C1 segment of cervical spinal cord (tissue), 14 donors: ENCODE measurements at places on chromosomes 4 and X.

DNA sequence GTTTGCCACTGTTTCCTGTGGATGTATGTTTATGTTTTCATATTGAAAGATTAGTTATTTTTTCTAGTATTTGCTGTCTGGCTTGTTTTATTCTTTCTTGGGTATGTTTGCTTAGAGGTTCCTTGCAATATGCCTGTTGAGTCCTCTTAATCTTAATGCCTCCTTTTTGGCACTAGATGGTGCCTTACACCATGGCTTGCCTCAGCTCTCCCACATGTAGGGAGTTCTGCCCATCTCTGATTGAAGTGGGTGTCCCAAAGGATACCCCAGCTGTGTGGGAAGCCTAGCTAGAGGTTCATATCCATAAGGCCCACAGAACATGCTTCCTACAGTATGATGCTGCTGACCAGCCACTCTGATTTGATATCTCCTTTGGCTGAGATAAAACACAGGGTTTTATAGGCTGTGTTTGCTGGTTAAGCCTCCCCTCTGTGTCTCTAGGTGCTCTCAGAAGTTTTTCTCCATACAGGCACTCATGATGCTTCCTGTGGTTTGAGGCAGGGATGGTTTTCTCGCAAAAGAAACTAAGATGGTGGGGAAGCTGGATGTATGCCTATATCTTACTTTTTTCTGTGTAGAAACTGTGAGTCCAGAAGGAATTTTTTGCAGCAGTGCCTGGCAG, 162.4 kb downstream of the ASB9 start:
- DNase-seq: no peak

DNA sequence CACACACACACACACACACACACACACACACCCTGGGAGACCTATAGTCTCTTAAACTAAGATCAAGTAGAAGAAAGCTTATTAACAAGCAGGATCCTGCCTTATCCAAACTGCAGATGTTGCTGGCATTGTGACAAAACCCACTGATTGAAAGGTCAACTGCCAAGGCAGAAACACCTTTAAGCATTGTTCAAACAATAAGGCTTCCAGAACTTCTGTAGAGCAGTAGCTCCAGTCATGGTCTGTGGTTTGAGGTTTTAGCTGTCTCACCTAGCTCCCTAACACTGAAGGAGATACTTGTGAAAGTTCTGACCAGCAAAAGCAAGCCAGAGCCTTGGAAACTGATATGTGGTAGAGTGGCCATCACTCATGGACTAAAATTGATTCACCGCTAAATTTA, 59.8 kb downstream of the PTCHD1 start:
- no peak for DNase-seq

DNA sequence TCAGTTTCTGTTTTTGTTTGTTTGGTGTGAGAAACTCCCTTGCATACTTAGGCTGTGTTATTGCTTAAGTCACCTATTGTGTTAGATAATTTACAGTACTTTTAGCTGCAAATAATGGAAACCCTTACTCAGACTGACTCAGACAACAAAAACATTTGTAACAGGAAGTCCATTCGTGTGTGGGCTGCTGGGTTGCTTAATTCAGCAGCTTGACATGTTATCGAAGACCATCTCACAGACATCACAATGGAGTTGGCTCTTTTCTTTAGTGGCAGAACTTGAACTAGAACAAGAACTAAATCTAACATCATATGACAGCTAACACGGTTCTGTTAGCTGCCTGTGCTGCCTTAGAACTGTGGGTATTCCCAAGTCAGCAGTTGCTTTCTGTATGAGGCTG, 9.9 kb upstream of the GABRE start:
- no peak for DNase-seq

- no peak for DNase-seq
Observed at GRCh38 chr4:5134620-5135019, 83.3 kb downstream of the STK32B start.

- no peak for DNase-seq
Observed at GRCh38 chr4:81700189-81700588, 228.5 kb upstream of the RASGEF1B start.

DNA sequence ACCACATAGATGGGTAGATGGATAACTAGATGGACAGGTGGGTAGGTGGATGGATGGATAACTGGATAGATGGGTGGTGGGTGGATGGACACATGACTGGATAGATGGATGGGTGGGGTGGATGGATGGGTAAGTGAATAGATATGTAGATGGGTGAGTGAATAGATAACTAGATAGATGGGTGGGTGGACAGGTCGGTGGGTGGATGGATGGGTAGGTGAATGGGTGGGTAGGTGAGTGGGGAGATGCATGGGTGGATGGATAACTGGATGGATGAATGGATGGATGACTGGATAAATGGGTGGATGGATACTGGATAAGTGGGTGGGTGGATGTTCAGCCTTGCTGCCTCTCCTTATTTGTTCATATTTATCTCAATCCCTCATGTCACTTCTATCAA, 52.1 kb upstream of the MTNR1A start:
- DNase-seq: no peak

DNA sequence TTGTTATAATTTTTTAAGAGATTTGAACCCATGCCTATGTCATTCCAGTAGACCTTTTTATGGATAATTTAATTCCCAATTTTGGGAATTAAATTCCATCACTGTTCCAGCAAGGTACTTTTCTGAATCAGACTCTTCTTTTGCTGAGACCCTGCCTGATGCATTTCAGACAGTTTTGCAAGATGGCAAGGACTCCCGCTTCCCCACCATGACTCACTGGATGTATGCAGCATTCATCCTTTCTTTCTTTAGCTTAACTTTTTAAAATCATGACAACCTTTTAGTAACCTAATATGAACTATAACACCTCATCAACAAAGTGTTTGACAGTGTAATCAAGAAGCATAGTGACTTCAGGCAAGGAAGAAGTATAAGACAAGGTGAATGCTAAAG, 178.1 kb upstream of the LEF1 start:
- DNase-seq: no peak

- no peak for DNase-seq
Observed at GRCh38 chr4:113810906-113811305, 49.4 kb upstream of the CAMK2D start.

DNA sequence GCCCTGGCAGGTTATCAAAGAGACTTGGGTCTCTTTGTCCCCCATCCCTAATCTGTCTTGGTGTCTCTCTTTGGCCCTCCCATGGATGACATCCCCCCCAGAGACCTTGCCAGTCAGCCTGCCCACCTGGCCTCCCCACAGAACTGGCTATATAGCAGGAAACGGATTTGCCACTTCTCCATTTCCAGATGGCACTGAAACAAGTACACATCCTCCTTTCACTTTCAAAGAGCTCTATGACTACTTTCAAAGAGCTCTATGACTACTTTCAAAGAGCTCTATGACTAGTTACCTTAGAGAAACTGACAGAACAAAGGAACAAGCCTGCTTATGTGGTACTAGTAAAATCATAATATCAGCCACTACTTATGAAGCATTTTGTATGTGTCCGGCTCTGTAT, 175.3 kb downstream of the MAML3 start:
- no peak for DNase-seq

DNA sequence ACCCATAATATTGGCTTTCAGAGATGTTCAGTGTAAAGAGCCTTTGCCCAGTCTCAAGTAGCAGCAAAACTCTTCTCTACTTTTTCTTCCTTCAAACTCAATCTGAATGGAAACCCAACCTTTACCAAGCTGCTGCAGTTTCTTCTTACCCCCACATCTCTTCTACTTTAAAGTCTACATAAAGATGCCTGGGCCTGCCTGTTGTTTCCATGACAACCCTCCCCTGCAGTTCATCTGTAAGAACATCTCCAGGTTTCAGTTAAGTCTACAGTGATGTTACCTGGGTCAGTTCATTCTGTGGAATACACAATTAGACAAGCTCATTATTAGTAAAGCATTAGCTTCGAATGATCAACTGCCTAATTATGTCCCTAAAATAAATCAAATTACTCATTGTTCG, 81.4 kb downstream of the SPANXN3 start:
- DNase-seq: no peak

- no peak for DNase-seq
Observed at GRCh38 chr4:64538219-64538618, 129.0 kb upstream of the TECRL start.

DNA sequence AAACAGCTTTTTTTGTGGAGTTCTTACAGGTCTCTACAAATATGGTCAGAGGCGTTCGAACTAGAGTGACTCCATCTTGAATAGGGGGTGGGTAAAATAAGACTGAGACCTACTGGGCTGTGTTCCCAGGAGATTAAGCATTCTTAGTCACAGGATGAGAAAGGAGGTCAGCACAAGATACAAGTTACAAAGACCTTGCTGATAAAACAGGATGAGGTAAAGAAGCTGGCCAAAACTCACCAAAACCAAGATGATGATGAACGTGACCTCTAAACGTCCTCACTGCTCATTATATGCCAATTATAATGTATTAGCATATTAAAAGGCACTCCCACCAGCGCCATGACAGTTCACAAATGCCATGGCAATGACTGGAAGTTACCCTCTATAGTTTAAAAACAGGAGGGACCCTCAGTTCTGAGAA, 42.8 kb upstream of the SPP1 start:
- no peak for DNase-seq

GRCh38 chr4:60033826-60034225, 1166.3 kb upstream of the ADGRL3 start:
- no peak for DNase-seq
